ENCODE measurements at places on chromosomes 7 and 10.

GRCh38 chr7:158102897-158103296, 484.7 kb downstream of the PTPRN2 start:
- DNase-seq = no peak

DNA sequence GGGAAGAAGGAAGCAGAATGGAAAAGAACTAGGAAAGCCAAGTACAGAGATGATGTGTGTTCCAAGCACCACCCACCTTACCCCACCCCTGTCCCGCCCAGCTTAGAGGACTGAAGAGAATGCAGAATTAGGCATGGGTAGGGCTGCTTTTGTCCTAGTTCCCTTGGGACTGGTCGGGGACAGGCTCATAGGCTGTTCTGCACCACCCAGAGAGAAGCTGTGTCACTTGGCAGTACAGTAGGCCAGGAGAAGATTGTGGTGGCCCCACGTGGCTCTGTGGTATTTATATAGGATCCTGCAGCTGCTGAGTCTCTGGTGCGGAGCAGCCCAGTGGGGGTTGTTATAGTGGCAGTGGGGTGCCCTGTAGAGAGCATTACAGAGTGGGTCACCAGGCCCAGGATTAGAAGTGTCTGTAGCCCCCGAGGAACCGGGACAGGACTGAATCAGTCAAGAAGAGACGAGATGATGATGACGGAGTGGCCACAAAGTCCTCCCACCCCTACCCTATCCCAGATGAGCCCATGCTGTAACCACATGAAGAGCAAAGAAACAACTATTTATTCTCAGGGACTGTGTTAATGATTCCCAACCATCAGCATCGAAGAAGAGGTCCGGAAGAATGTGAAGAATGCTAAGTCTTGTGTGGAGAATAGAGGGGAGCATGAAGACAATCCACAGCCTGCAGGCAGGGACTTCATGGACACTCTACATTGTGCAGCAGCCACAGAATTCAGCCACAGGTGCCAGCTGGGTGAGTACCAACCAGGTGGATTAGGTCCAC, 88.9 kb downstream of the C1GALT1 start:
- DNase-seq = no peak

- no peak for DNase-seq
These were observed 520 bp downstream of the MOSPD3 start for GRCh38 chr7:100612730-100613390.

DNA sequence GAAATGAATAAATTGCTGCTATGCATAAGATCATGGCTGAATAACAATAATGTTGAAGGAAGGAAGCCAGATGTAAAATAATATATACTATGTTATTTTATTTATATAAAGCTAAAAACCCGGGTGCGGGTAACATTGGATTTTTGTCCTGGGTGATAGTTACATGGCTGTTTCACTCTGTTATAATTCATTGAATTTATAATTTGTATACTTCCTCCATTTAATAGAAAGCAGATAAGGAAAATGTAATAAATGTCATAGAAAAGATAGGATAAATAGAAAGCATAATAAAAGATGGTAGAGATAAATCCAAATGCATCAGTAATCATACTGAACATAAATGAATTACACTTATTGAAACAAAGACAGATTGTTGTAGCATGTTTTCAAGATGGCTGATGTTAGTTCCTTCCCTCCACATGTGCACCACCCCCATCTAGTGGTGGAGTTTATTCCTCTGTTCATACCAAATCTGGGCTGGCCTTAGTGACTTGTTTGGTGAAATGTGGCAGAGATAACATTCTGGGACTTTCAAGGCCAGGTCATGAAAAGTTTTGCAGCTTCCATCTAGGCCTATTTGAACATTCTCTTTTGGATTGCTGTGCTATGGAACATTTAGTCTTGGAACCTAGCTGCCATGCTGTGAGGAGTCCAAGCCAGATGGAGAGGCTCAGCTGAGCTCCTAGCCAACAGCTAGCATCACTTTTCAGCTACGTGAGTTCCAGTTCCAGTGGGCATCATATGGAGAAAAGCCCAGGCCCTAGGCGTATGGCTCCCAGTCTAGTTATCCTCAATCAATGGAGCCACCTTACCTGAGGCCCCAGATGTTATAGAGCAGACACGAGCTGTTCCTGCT, 46.9 kb downstream of the AHCYL2 start:
- no peak for DNase-seq
